ENCODE measurements at places on chromosomes 2 and 18.

DNA sequence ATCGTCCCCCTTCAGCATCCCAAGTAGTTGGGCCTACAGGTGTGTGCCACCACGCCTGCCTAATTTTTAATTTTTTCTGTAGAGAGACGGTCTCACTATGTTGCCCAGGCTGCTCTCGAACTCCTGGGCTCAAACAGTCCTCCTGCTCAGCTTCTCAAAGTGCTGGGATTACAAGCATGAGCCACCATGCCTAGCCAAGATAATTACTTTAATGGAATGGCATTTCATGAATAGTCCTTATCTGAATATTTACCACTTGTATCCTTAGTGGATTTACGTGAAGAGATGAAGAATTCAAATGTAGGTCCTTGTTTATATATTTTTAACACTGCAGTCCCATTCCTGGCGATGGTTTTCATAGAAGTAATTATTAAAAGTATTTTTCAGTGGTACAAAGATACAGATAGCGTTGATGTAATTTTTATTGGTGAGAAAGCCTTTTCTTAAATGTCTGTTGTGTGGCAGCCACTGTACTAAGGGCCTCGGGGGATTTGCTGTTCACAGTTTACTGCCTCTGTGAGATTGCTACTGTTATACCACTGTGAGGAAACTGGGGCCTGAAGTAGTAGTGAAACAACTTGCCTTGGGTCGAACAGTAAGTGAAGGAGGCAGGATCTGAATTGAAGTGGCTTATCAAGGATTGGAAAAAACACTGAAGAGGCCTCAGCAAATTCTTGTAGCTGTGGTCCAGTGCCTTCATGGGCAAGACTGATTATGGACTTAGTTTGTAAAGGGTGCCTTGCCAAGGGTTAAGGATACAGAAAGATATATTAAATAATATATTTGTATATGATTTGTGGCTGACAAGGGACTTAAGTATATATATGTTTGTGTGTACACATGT lies 151.2 kb downstream of the PRPF40A start:
- no peak for DNase-seq

DNA sequence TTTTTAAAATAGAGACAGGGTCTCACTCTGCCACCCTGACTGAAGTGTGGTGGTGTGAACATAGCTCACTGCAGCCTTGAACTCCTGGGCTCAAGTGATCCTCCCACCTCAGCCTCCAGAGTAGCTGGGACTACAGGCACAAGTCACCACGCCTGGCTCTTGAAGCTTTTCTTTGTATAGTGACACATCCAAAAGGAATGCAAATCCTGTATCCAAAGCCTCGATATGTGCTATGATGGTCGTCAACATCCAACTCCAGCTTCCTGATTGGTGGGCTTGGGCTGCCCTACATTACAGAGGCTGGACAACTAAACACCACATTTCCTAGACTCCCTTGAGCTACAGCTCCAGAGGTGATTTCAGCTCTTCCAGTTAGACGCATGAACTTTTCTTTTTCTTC lies 101.7 kb upstream of the PGAP1 start:
- DNase-seq = no peak

GRCh38 chr2:8549273-8549922 lies 132.5 kb upstream of the ID2 start:
- DNase-seq = no peak

- no peak for DNase-seq
Observed at GRCh38 chr2:72806280-72806945, 19.4 kb downstream of the EXOC6B start.

- DNase-seq = no peak
Observed at GRCh38 chr2:73920577-73921545, 5.8 kb upstream of the DGUOK start.

GRCh38 chr2:57890464-57890863 lies 156.1 kb upstream of the VRK2 start:
- DNase-seq = no peak

GRCh38 chr2:190718652-190719526 lies 70.0 kb downstream of the NAB1 start:
- no peak for DNase-seq

- no peak for DNase-seq
Observed at GRCh38 chr2:134344954-134345697, 91.3 kb downstream of the MGAT5 start.

DNA sequence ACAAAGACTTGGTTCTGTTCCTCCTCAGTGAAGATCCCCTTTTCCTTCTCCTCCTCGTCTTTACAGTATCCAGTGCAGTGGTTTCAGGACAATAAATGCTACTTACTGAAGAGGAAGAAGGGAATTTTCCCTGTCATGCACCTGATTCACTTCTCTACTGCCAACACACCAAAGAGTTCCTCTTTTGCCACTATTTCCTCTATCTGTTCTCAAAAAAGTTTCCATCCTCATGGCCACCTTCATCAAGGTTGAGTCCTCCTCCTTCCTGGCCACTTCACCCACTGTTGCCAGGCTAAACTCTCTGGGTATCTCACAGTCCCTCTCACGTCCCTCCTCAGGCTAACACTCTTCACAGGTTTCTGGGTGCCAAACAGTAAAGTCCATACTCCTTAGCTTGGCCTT lies 41.7 kb downstream of the PLEKHM3 start:
- DNase-seq = no peak

GRCh38 chr18:7908681-7909299 lies 341.7 kb downstream of the PTPRM start:
- no peak for DNase-seq

- DNase-seq = no peak
Observed at GRCh38 chr2:234812851-234813250, 139.0 kb upstream of the SH3BP4 start.

DNA sequence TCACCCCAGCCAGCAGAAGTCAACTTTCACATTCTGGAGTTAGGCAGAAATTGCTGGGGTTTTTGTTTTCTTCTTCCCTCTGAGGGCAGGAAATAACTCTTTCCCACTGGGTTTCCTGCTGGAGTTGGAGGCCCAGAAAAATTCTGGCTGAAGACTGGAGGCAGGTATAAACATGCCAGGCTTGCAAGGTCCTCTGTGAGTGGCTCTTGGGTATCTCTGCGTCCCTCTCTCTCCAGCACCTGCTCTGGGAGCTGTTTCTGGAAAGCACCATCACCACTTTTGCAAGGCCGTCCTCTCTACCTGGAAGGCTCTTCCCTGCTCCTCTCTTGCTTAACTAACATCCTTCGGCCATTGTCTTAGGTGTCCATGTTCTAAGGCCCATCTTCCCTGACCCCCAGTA lies 91.0 kb downstream of the MCFD2 start:
- no peak for DNase-seq

DNA sequence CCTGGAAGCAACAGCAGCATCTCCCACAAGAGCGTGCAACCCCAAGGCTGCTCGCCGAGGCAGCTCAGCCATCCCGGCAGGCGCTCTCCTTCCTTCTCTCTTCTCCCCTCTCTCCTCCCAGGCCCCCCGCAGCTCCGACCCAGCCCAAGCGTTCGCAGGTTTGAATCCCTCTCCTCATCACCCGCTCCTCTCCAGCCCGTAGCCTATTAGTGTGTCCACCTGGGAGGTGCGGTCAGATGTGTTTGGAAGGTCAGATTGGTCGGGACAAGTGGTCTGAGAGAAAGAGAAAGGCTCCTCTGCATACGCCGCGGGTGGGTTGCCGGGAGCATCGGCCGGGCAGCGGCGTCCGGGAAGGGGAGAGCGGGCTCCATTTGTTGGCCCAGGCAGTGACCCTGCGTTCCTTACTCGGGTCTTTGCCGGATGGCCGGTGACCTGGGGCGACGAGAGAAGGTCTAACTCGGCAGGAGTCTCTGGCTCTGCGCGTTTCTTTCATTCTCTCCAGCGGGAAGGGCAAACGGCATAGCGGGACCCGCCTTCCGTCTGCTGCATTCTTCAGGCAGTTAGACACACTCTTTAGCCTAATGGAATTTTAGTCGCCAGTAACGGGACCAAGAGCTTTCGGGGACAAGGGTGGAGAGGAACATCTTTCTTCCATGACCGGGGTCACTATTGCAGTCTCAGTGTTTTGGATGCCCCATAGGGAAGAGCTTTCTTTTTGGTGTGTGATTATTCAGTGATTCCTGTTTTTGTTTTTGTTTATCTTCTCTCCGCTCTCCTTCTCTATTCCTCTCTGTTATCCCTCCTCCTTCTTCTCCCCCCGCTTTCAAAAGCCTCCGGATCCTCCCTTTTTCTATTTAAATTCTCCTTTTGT lies 1.1 kb upstream of the TMEFF2 start:
- DNase-seq = no peak

GRCh38 chr2:176419591-176420071 lies 150.4 kb downstream of the MTX2 start:
- no peak for DNase-seq

DNA sequence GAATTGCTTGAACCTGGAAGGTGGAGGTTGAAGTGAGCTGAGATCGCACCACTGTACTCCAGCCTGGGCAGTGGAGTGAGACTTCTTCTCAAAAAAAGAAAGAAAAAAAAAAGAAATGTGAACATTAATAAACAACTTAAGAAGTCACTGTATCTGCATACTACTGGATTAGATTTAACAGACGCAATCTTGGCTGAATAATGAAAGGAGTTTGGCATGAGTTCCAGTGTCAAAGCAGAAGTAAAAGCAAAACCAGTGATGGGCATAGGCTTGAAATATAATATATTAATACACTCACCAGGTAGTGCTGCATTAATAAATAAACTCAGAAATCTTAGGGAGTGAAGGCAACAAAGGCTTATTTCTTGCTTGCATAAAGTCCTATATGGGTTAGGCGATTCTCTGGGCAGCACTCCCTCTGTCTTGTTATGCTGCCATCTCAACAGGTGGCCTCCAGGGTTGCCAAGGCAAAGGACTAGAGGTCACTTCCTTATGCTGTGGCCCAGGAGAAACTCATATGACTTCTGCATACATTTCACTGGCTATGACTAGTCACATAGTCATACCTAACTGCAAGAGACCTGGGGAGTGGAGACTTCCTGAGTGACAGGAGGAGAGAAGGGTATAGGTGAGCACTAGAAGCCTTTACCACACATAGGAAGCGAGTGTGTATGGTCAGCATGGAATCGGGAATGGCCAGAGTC lies 296.2 kb upstream of the SPRED2 start:
- no peak for DNase-seq

DNA sequence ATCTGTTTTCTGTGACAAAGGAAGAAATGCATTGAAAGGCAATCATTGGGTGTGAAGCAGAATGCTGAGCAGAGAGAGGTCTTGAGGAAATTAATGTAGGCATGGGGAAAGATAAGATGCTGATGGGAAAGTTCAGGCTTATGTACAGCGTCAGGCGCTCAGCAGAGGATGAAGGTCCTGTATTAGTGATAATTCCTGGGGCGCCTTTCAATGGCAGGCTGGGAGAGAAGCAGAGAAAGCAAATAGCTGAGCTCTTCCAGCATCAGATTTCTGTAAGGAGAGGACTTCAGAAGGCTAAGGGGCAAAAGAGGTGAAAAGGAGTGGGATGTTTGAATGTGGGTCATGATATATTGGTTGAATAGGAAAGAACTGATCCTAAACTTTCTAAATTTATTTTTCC lies 129.8 kb downstream of the HNMT start:
- DNase-seq = no peak

GRCh38 chr2:181780657-181781056 lies 100.3 kb upstream of the NEUROD1 start:
- DNase-seq = no peak

DNA sequence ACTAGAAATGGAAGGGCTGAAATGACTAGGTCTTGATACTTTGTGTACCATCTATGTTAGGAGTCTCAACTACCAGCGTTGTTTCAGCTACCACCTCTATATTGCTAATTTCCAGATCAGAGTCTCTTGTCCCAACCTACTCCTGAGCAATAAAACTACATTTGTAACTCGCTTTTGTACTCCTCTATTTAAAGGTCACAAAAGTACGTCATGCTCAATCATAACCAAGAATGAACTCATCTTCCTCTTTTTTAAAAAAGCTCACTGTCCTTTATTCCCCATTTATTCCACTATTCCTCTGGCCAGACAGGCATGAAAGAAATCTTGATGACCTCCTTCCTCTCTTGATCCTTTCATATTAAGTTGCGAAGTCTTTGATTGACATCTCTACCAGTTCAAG lies 11.2 kb upstream of the MATN3 start:
- DNase-seq = no peak

DNA sequence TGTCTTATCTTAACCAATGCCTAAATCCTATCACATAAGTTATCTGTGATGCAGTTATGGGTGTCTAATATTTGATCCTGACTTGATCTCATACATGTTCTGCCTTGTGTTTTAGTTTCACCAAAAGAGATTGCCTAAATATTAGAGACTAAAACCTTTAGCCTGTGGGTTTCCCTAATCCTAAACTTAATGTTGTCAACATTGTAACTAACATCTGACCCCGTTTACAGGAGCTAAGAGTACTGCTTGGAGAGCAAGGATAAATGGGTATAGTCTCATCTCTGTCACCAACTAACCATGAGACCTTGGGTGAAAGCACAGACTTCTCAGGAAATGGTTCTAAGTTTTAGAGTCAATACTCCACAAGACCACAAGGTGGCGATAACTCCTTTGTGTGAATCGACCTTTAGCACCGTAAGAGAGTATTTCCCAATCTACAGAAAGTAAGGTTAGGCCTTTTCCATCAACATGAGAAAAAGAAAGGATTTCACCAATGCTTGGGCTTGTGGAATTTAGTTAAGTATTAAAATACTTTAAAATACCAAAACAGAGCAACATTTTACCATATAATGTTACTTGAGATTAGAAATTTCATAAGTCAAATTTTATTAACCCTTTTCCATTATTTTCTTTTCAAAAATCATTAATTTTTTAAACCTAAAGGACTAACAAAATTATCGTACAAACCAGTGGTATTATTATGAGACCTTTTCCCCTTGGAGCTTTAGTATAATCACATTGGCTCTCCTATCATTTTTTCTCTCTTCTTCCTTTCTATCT lies 60.5 kb downstream of the G6PC2 start:
- DNase-seq = peak; percentile 47

DNA sequence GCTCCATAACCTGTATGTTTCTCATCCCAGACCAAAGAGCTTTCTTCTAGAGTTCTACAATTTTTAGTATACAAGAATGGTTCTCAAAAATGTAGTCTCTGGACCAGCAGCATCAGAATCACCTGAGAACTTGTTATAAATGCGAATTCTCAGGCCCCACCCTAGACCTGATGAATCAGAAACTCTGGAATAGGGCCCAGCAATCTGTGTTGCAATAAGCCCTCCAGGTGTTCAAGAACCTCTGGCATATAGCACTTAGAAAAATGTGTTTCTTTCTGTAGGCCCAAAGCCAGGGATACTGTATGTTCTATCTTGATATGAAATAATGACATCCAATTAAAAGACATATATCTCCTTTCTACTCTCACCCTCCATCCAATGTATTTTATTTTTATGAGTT lies 10.4 kb downstream of the PAIP2B start:
- no peak for DNase-seq

DNA sequence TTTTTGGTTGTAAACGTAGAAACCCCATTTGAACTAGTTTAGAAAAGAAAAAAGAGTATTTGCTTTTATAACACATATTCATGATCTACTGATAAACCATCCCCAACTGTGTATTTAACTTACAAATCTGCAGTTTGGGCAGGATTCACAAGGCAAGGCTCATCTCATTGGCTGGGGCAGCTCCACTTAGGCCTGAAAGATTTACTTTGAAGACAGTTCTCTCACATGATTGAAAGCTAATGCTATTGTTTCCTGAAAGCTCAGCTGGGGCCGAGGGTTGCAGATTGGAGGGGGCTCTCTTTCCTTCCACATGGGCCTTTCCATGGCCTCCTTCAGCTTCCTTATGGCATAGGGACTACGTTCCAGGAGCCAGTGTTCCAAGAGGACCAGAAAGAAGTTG lies 47.4 kb downstream of the ARHGAP15 start:
- DNase-seq = no peak
